T-helper 1 cell (primary cell): ENCODE measurements at places on chromosomes 4 and X.

GRCh38 chr4:73245955-73246354 is 12.6 kb downstream of the ANKRD17 start:
- no peak for DNase-seq

DNA sequence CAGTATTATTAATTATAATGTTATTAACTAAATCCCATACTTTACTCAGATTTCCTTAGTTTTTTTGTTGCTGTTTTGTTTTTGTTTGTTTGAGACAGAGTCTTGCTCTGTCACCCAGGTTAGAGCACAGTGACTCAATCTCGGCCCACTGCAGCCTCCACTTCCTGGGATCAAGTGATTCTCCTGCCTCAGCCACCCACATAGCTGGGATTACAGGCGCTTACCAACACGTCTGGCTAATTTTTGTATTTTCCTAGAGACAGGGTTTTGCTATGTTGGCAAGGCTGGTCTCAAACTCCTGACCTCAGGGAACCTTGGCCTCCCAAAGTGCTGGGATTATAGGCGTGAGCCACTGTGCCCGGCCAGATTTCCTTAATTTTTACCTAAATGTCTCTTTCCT is 72.2 kb downstream of the ANAPC4 start:
- DNase-seq, result no peak

DNA sequence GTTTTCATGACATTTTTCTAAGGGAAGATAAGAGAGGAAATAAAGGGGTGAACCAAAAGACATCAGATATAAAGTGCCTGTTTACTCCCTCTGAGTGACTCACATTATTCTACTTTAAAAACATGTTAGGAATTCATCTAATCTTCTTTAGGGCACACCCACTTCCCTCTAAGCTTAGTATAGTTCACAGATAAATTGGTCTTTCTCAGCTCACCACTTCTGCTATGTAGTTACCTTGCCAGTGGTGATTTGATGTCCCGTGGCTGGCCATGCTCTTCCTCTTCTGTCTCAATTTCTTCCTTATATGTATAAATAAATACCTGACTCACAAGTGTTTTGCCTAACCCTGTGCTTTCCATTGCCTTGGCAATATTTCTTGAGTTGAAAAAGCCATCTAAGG is 96.8 kb downstream of the PDLIM5 start:
- no peak for DNase-seq

DNA sequence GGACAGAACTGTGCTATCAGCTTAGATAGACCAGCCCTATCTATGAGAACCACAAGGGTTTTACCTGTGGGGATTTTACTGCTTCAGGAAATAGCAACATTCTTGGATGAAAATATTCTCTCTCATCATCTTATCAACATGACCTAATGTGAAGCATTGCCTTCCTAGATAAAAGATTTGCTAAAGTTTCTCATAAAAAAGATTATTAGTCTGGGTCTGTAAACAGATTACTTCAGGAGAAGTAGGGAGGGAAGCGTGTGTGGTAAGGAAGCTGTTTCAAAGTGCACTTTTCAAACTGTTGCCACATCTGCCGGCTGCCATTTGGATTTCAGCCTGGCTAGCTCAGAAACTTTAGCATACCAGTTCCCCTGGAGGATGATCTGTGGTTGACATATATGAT is at the start of gene NOX1:
Gene NOX1 (minus strand): TSS at position 35 of the 400 bp plus-strand sequence. CDS start 220 bp downstream, outside the sequence.
- DNase-seq, result no peak

GRCh38 chr4:17807446-17807845 is 3.1 kb downstream of the DCAF16 start:
- no peak for DNase-seq

DNA sequence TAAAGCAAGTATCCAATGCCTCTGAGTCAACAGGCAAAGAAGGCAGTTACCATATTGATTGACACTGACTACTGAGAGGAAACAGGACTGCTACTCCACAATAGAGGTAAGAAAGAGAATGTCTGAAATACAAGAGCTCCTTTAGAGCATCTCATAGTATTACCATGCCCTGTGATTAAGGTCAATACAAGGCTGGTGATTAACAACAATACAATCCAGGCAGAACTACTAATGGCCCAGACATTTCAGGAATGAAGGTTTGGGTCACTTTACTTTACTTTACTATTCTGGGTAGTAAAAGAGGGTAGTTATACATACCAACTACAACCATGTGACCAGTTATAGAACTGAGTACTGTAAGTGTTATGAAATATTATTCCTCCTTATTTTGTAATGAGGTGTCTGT is 44.5 kb downstream of the BRWD3 start:
- DNase-seq, result no peak
